RWPE2 (cell line): ENCODE measurements at places on chromosomes 3 and 15.

DNA sequence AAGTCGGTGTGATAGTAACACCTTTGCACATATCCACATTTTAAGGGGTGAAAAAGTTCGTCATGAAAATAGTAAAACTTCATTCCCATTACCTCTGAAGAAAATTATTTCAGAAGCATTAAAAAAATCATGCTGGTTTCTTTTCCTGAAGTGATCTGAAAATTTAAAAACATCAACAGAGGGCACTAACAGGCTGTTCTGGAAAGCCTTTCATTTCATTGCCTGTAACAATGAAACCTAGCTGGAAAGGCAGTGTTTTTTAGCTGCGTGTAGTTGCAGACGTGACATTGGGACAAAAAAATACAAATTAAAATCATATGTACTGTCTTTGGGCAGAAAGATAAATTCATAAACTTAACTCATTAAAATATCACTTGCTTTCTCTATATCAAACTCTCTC is 993.8 kb downstream of the GBE1 start:
- no peak for DNase-seq

DNA sequence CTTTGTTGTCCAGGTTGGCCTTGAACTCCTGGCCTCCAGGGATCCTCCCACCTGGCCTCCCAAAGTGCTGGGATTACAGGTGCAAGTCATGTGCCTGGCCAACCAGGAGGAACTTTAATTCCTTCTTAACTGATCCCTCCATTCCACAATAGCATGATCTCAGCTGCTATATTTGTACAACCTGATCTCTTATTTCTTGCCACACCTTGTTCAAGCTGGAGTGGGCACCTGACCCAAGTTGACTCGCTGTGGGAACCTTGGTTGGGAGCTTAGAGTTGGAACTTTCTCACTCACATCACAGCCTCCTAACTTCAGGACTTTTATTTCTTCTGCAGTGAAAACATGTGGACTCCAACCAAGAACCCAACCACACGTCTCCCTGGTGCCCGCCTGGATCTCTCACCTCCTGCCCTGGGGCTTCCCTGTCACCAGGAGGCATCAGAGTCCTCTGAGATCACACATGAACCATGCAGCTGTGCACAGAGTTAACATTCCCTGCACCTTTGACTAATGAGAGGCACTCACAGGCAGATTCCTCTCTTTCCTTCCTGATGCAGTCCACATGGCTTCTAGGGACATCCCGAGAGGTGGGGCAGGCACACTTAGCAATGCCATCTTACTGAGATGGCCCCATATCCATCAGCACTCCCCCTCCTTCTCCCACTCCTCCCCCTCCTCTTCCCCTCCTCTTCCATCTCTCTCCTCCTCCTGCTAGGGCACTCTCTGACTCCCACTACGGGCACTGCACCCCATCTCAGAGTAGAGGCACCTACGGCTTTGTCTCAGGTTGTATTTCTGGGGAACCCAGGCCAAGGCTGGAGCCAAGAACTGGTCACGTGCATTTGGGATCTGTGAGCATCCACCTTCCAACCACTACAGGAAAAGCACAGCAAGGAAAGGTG is 9.7 kb upstream of the CYFIP1 start:
- DNase-seq, result peak; percentile 45

GRCh38 chr15:70319466-70319865 is 221.7 kb upstream of the TLE3 start:
- no peak for DNase-seq

DNA sequence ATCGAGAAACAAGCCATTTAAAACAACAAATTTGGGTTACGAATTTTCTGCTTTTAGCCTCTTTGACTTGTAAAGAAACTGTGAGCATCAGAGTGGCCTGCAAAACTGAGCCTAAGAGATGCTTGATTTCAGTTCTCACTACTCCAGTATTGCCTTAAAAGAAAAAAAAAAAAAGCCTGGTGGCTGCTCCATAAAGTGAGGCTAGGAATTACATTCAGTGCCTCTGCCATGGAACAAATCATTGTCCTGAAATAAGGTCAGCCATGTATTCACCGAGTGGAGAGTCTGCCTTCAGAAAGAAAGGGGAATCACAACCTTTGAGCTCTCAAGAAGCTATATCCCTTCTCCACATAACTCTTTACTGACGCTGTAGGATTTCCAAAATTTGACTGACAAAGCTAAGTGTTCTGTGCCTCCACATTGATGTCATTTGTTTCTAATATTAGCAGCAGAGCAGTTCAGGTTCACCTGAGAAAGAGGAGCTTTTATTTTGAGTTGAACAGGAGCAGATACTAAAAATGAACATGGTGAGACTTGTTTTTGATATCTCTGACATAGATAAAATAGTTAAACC is 137.3 kb downstream of the SSR3 start:
- no peak for DNase-seq

DNA sequence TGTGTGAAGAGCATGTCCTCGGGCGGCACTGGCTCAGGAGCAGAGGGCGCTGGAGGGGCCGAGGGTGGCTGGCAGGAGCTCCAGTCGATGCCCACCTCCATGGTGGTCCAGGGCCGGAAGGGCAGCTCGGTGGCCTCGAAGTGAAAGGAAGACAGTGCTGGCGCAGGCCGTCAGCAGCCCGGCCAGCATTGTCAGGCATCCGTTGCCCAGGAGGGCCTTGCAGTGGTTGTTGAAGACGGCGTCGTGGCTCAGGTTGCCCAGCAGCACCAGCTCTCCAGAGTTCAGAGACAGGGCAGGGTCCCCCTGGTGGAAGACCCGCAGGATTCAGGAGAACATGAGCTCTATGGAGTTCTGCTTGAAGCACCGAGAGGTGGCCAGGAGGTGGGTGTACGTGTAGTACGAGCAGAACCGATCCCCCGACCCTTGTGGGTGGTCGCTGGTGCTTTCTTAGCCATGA is 16.5 kb upstream of the SIAH2 start:
- no peak for DNase-seq

GRCh38 chr15:101267320-101268104 is 9.8 kb downstream of the SELENOS start:
- DNase-seq, result no peak
